Activated CD8-positive, alpha-beta T cell treated with anti-CD3 and anti-CD28 coated beads for 36 hours (primary cell): ENCODE measurements at places on chromosomes 12 and 14. TPM values are rescaled to one million over a fixed set of nuclear protein-coding genes. Genes with fewer than 3 reads are reported as not detected.

The VEZT gene
- total RNA-seq: 51.7 TPM

The ZNF839 gene
- 18.6 TPM for total RNA-seq

The WNT1 gene
- not detected for total RNA-seq

The WSCD2 gene
- total RNA-seq: not detected
